Stimulated activated CD4-positive, alpha-beta T cell treated with anti-CD3 and anti-CD28 coated beads, Interleukin-2, amount 100 ng/mL, for 24 hours (primary cell): ENCODE measurements at places on chromosomes 2 and 18.

- no peak for DNase-seq
Observed at GRCh38 chr2:226446406-226447001, 353.1 kb downstream of the IRS1 start.

DNA sequence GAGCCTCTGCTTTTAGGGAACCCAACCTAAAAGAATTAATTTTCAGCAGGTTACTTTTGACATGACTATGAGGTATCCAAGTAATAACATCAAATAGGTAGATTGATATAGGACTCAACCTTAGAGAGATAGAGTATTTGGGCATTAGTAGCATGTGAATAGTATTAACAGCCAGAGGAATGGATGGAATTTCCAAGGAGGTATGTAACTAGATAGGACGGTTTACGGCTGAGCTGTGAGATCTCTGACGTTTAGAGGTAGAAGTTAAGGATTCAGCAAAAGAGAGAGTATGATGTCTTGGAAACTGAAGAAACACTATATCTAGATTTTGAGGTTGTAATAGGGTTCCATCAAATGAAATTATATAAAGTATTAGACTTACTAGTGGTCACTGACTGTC lies 70.3 kb downstream of the HNMT start:
- DNase-seq, result no peak

GRCh38 chr2:100427627-100428258 lies 10.3 kb upstream of the CHST10 start:
- DNase-seq, result peak; percentile 76

DNA sequence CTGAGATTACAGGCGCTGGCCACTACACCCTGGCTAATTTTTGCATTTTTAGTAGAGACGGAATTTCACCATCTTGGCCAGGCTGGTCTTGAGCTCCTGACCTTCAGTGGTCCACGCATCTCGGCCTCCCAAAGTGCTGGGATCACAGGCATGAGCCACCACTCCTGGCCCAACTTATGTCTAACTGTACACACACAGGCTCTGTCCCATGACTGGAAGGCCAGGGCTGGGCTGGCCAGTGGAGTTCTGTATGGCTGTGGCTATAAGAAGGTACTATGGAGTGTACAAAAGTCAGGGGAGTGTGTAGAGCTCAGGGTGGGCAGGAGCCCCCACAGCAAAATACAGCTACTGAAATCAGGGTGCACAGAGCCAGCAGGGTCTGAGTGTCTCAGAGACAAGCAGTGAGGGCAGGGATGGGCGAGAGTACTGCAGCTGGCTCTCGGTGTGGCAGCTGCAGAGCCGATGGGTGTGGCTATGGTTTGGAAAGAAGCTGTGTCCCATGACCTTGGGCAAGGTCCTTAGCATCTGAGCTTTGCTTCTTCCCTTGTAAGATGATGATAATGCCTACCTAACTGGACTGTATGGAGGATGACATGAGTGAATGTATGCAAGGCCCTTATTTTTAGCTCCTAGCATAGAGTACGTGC lies 10.4 kb upstream of the MSGN1 start:
- no peak for DNase-seq

DNA sequence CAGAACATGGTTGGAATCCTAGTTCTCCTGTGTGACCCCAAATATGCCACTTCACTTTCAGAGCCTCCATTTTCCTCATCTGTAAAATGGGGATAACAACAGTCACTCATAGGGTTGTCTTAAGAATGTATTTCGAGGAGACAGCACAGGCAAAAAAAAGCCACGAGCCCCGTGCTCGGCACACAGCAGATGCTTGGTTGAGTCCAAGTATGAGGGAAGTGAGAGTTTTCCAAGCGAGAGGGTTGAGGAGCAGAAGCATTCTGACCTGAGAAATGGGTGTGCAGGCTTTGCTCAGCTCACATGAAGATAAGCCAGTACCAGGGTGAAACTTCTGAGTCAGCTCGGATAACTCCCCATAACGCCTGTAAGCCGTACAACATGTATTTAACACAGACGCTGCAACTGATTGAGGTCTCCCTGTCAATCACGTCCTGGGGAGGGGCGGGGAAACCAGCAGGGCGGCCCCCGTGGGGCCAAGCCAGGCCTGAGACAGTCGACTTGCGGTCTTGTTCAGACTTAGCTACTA lies 23.0 kb upstream of the ODC1 start:
- DNase-seq, result no peak

DNA sequence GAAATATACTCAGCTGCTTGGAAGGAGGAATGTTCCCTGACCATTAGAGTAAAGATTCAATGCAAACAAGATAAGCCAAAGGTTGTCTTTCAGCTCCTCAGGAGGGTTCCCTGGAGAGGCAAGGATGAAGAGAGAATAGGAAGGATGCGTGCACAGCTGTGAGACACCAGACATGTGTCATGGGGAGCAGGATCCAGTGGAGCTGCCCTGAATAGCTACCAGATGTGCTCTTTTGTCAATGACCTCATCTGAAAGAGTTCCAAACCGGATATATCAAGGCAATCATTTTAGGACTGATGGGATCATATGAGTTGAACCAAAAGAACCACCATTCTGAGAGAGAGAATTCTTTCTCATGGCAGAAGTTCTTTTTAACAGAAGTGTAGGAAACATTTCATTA lies 490.6 kb downstream of the IRS1 start:
- no peak for DNase-seq

- DNase-seq, result no peak
Observed at GRCh38 chr18:73261923-73262322, 394.1 kb upstream of the NETO1 start.

DNA sequence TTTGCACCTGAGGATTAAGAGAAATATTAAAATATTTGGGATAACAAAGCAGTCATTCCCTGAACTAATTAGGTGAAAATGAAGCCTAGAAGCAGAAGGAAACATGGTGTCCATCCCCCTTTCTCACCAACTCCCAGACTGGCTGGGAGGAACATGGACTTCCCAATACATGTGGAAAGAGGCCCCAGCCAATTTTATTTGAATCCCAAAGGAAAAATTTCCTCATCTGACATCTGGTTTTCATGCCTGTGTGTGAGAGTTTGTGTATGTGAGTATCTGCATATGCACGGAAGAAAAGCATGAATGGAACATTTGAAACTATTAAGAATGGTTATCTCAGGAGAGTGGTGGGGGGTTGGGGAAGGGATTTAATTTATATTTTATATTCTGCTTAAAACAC lies 84.3 kb downstream of the COPS8 start:
- no peak for DNase-seq

- DNase-seq, result no peak
Observed at GRCh38 chr2:42328148-42328833, 32.7 kb downstream of the COX7A2L start.

- DNase-seq, result no peak
Observed at GRCh38 chr2:46852598-46852997, 63.0 kb downstream of the MCFD2 start.
